ENCODE measurements at places on chromosomes 7 and 10.

DNA sequence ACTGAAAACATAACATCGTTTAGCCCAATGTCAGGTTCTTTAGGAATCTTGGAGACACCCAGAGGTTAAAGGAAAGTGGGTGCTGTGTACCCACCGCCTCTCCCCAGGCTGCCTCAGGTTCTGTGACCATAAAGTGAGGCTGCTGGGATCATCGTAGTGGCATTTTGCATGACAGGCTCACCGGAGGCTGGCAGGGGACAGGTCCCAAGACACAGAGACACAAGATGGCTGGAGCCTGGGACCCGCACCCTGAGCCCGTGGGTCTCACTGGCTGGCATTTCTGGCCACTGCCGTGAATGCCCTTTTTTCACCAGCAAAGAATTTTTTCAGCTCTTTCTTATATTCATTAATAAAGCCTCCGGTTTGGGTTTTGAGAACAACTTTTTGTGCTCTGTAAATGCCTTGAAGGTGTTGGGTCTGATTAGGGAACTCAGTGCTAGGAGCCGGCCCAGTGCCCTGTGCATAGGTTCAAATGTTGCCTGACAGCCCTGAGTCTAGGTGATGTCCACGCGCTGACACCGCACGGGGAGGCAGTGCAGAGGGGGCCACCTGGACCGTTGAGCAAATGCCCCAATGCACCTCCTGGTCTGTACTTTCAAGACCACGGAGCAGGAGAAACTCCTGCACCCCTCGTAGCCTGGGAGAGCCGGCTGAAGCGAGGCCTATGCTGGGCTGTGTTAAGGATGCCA, 130.0 kb downstream of the PAXIP1 start:
- no peak for DNase-seq

DNA sequence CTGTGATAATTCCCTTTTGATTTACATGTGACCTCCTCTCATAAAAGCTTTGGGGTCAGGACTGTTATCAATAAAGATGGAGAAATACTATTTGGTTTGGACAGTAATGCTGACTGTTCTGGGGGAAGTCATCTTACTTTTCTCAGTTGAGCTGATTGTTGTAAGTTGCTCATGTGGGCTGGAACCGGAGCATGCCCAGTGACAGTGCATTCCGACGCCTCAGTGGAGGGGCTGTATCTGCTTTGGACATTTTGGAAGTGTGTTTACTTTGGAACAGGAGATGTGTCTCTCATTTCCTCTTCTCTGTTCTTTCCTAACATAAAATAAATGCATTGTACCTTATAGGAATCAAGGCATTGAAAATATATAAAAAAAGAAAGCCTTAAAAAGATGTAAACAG, 30.1 kb downstream of the RBM33 start:
- no peak for DNase-seq

GRCh38 chr7:149689291-149689721, 84.1 kb downstream of the ZNF467 start:
- no peak for DNase-seq

- no peak for DNase-seq
Observed at GRCh38 chr7:38927751-38928150, 18.8 kb upstream of the VPS41 start.
